T-helper 17 cell (primary cell): ENCODE measurements at places on chromosomes 6 and 20. TPM values are rescaled to one million over a fixed set of nuclear protein-coding genes. Genes with fewer than 3 reads are reported as not detected.

Gene PDE10A
- total RNA-seq: 0.20 TPM

Gene BPIFB4
- total RNA-seq: not detected

Gene HSPA12B
- total RNA-seq: not detected

Gene SNTA1
- 6.6 TPM for total RNA-seq

DNA sequence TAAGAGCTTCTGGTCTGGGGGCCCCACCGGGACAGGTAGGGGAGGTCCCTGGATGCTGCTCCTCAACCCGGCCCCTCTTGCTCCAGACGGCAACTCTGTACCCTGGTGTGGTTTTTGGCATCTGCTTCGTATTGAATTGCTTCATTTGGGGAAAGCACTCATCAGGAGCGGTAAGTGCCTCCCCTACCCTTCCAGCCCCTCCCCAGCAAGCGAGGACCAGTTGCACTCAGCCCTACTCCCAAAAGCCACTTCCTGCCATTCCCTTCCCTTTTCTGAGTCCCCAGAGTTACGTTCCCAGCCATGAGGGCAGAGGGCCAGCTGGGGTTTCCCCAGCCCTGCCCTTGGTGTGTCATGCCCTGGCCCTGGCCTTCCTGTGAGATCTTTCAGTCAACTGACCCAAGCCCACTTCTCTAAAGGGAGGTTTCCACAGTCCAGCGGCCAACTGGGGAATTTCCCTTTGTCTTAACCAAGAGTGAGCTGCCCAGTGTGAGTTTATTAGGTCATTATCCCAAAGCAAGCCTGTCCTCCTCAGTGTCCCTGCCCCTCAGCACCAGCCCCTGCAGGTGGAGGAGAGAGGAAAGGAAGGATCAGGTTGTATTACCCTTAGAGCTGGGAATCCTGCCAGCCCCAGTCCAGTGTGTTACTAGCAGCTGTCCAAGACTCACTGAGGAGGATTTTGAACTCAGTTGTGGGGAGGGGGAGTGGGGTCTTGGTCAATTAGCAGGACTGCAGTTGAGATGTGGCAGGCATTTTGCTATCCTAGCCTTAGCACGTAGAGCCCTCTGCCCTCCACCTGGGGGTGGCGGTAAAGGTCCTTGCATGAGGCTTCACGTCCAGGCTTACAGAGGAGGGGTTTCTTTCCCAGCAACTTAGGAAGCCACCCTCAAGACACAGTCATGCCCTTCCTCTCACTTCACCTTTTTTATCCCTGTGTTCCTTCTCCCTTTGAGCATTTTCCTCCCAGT lies 45.8 kb downstream of the TM9SF4 start:
- no peak for DNase-seq
